Iris pigment epithelial cell (primary cell): ENCODE measurements at places on chromosomes 12 and 14.

DNA sequence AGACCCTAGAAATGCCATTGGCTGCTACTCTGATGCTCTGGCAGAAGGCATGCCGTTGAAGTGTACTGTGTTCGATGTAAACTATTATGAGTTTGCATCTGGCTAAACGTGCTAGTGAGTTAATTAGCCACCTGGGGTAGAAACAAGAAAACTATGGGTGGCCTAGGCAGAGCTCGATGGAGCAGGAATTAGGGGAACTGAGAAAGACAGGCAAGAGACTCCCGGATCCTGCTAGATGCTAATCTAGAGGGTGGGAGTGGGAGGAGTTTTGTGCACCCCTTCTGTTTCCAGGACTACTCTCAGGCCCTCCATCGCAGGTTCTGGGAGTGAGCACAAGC is 32.0 kb downstream of the TMEM63C start:
- no peak for DNase-seq

GRCh38 chr12:26648584-26648983 is 184.4 kb downstream of the ITPR2 start:
- peak; percentile 89 for DNase-seq

DNA sequence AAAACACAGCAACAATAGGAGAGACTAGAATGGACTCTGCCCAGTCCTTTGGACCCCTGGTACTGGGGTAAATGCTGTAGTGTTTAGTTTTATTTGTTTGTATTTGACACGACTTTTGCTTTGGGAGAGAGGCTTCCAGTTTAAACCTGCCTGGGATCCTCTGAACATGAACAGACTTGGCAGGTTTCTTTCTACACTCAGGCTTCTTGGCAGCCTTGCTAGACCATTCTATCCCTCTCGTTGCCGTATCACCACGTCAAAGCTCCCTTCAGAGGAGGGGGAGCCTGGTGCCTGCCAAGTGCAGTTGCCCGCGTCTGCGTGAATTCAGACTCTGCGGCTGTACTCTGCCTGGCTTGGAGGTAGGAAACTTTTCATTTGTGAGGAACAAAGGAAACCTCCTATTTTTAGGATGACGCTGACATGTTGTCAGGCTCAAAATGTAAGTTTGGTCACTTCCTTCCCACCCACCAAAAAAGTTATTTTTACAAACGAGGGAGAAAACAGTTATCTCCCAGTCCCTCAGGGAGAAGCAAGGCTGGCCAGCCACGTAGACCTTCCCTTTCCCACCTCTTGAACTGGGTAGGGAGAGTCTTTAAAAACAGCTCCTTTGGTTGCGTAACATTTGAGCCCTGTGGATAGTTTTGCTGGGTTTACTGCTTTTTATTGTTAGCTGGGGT is 25.9 kb downstream of the CD9 start:
- peak; percentile 75 for DNase-seq

GRCh38 chr12:24997970-24998582 is 49.2 kb upstream of the BCAT1 start:
- peak; percentile 93 for DNase-seq

DNA sequence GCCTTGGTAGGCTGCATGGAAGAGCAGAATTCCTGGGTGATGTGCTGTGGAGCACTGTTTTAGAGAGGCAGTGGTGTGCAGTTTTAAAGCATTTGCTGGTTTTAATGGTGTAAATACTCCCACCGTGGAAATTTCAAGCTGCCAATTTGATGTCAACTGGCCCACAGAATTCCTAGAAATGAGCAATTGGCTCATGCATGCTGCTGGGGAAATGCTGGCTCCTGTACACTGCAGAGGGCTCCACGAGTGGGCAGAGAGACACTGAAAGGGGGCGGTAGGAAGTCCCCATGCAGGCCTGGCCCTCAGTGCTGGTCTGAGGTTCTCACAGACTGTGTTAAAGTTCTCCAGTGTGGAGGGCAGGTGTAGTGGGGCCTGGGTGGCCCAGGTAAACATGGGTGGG is 99.4 kb upstream of the NTF3 start:
- no peak for DNase-seq

DNA sequence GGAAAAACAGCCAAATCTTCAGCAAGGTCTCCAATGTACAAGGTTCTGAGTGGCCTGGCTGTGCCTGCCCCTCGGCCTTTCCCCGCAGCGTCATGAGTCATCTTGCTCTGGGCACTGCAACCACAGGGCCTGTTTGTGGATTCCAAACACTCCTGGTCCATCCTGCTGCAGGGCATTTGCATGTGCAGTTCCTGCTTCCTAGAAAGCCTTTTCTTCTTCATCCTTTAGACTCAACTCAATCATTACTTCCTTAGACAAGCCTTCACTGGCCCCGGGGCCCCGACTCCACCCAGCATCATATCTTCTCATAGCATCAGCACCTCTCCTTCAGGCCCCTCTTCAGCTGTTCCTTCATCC is 101.8 kb upstream of the EGLN3 start:
- DNase-seq: peak; percentile 64

DNA sequence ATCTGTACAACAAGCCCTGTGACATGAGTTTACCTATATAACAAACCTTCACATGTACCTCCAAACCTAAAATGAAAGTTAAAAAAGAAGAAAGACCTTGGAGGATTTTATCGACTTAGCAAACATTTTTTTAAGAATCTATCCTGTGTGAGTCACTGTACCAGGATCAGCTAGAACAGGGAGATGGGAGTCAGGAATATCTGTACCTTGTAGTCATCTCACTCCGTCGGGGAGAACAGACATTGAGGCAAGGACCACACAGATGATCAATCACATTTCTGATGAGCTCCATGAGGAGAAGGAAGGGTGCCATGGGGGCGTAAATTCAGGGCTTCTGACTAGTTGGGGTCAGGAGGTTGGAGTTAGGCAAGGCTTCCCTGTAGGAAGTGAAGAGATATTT is 310.6 kb downstream of the VRK1 start:
- DNase-seq: no peak

DNA sequence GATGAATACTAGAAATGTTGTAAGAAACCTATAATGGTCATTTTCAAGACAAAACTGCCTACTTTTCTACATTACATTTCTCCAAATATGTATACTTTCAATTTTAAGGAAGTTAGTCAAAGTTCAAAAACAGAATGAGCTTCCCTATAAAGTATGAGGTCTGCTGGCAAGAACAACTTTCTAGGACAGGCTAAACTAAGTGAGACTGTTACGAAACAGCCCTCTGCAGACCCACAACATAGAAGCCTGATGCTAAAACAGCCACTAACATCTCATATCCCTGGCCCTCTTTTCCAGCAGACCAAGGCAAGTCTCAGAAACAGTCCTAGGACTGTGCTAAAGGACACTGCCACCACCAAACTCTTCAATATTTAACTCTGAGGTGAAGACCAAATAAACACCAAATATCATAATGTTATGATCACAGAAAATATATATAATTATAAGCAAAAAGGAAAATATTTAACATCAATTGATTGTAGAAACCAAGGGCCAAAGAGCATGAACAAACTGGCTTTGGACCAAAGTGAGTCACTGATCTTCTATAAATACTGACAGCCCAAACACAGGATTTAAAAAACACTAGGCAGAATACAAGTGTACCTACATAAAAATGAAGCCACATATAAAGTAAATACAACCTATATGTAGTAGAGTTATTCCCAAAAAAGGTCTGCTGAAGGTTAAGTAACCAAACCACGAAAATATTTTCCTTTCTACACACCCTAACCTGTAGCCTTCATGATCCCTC is 27.7 kb downstream of the PPP4R3A start:
- DNase-seq: peak; percentile 72

- DNase-seq: no peak
These were observed 13.6 kb downstream of the ITGA7 start for GRCh38 chr12:55694188-55694515.

GRCh38 chr14:67853715-67854114 is 34.1 kb downstream of the RAD51B start:
- no peak for DNase-seq

DNA sequence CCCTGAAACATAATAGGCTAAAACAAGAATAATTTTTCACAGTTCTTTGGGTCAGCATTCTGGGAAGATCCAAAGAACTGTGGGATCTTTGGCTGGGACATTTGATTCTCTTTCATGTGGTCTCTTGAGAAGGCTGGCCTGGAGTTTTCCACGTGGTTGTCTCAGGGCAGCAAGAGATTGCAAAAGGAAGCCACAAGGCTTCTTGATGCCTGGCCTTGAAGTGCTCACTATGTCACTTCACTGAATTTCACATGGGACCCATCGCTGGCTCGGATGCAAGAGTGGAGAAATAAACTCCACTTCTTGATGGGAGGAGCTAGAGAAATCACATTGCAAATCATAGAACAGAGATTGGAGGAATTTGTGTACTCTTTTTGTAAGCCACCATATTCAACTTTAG is 343.4 kb downstream of the MED13L start:
- DNase-seq: no peak

DNA sequence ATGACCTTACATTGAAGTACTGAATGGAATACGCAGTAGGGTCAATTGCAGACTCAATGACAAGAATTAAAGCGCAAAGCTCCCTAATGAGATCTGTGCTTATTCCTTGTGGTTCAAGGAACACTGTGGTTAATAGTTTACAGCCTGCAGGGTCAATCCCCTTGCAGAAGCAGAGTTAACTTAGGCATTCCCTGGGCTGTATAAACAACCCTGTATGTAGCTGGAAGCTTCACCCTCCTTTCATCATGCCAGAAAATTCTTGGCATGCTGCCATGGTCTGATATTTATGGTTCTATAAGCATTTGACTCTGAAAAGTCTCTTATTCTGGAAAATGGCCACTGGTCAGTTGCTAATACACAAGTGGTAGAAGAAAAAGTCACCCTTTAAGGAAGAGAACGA is 227.7 kb downstream of the NOVA1 start:
- DNase-seq: peak; percentile 60

GRCh38 chr12:51018956-51019355 is 7.2 kb downstream of the SLC11A2 start:
- DNase-seq: no peak

GRCh38 chr14:51921026-51921425 is 60.6 kb downstream of the GNG2 start:
- DNase-seq: peak; percentile 20

DNA sequence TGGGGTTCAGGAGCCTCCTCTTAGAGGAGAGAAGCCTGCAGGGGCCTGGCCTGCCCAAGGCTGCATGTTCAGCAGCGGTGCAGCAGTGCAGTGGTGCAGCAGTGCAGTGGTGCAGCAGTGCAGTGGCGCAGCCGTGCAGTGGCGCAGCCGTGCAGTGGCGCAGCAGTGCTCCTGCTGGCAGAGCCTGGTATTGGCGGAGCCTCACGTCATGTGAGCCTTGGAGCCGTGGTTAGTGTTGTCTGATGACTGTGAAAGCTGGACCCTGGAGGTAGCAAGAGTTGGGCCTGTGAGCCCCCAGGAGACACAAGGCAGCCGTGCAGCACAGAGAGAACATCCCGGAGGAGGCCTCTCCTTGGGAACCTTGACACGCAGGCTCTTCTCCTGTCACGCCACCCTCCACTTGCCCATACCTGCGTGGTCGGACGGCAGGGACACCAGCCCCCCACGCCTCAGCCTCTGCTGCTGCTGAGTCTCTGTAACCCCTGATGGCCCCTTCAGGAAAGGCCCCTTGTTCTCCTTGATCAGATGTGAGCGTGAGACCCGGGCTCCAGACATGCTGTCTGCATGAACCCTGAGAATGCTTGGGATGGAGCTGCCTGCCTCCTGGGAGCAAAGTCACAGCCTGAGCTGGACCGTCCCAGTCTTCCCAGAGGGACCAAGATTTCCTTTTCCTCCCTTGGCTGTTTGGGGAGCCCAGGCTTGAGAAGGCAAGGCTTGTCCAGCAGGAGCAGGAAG is 193.7 kb downstream of the KIF26A start:
- no peak for DNase-seq

DNA sequence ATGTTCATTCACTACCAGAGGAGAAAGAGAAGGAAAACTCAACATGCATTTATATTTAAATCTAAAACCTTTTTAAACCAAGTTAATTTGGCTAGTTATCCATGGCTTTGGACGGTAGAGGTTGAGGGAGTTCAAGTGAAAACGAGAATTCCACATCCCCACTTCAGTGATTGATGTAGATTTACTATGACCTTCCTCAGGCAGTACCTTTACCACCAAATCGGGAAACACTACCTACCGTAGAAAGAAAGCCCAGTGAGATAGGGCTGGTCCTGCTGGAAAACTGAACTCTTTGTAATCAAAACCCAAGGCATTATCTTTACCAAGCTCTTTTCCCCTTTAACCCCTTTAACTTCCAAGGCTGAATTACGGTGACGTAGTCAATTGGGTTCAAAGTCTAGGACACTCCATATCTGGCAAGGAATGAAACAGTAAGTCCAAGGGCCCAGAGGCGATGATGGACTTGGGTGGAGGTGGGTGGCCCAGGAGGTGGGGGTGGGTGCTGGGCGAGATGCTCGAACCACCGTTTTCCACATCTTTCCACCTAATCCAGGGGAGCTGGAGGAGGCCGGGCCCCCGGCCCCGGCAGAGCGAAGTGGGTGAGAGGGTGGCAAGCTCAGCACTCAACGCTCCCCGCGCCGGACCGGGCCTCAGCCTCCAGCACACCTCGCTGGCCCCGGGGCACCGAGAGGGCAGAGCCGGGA is 618 bp downstream of the SEC23A start:
- DNase-seq: peak; percentile 47

DNA sequence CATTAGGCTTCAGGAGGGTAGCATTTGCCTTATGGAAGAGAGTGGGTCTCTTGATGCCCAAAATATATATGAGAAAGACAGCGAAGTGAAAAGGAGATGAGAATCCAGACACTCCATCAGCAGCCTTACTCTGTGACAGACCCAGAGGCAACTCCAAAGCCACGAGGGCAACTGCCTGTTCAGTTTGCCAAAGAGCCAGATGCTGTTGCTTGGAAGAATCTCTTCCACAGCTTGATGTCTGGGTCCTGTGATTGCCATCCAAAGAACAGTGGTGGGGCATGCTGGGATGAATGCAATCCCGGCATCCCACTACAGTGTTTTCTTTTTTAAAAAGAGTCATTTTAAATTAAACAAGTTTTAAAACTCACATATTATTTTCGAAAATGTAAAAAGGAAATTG is 10.9 kb upstream of the OTX2 start:
- DNase-seq: no peak
